ENCODE measurements at places on chromosomes 3 and 15.
A peak's percentile ranks its signal among the peaks of the same experiment; 100 is the strongest.

DNA sequence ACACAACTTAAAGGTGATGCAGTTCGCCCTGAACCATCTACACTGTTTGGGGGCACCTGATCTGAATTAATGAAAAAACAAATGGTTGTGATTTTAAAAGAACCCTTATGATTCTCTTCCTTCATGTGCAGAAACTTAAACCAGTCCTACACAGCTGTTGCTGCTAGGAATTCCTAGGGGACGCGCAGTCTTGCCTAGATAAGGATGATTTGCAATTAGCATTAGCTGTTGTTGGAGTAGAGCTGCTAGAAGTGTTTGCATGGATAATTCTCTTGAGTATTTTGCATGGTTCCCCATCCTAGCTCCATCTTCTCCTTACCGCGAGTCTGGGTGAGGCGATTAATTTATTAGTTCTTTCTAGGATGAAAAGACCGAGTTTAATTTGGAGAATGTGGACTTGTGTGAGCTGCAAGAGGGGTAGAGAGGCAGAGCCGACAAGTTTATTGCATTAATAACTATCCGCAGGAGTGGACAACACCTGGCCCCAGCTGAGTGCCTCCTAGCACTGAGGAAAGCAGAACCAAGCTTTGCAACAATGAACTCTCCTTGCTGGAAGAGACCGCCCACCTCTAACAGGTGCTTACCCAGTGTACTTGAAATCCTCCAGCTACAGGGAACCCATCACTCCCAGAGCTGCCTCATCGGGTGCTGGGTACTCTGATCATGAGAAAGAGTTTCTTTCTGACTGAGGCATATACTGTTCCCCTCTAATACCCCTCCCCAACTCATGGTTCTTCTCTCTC is 75.0 kb upstream of the WNT7A start:
- no peak for DNase-seq

DNA sequence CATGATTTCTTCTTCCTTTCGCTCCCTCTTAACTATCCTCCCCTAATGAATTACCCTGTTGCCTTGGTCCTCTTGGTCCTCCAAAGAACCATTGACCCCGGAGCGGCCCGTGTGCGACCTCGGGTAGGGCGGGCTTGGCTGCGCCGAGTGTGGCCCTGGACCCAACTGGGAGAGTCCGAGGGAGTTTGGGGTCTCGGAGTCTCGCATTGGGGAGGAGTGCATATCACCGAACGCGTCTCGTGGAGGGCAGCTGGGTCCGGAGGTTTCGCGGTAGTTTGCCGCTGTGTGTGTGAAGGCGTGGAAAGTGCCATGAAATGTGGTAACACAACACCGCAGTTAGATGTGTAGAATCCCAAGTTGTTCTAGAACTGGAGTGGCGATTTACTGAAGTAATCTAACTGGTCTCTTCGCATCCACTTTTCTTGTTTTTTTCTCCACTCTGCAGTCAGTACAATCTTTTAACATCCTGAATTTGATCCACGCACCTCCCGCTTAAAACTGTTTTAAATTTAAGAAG is 363 bp downstream of the GTF2E1 start:
- peak; percentile 71 for DNase-seq

GRCh38 chr3:98971169-98971681 is 69.7 kb upstream of the DCBLD2 start:
- DNase-seq, result peak; percentile 36

- peak; percentile 63 for DNase-seq
Measured at GRCh38 chr15:39618063-39618823, 37.4 kb downstream of the THBS1 start.

GRCh38 chr3:122081543-122082247 is 26.5 kb downstream of the CD86 start:
- no peak for DNase-seq

- DNase-seq, result no peak
Measured at GRCh38 chr15:77168141-77168540, 97.2 kb upstream of the TSPAN3 start.

GRCh38 chr15:29241207-29241606 is 28.4 kb downstream of the NSMCE3 start:
- DNase-seq, result no peak

DNA sequence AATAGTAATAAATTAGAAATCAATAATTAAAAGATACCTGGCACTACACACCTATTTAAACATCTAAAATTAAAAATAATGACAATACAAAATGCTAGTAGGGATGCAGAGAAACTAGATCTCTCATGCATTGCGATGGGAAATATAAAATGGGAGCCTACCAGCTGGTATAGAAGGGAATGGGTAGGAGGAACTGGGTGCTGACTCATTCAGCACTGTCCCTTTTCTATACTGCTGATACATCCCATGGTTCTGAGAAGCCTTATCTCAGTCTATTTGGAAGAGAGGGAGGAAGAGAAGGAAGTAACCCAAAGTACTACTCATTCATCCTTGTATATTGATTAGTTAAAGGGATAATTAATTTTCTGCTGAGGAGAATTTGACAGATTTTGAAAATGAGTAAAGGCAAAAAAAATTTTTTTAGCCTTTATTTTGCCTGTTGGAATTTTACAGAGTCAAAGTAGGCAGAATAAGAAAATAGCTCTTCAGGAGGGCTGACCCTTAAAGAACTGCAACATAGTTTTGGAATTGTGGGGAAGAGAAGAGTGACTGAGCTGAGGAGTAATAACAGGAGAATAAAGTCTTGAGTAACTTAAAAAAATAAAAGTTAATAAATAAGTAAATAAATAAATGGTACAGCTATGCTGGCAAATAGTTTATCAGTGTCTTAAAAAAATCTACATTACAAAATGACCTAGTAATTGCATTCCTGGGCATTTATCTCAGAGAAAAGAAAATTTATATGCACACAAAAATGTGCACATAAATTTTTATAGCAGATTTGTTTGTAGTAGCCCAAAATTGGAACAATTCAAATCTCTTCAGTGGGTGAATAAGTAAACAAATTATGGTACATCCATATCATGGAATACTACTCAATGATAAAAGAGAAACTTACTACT is 15.3 kb upstream of the BHLHE40 start:
- DNase-seq, result no peak

DNA sequence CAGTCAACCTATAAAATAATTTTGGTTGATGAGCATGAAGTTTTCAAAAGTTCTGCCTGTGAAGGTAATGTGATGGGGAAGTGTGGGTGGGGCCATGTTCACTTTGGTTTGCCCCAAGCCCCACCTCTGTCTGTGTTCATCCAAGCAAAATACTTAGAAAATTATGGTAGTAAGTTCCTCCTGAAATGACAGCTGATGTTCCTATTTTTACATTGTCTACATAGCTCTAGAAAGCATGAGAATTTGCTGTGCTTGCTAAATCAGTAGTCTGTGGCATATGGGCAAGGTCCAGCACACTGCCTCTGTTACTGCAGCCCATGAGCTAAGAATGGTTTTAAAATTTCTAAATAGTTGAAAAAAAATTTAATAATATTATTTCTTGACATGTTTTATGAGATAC is 21.9 kb upstream of the CP start:
- DNase-seq, result no peak

- DNase-seq, result no peak
Measured at GRCh38 chr3:43128464-43128863, 22.6 kb upstream of the POMGNT2 start.

- DNase-seq, result no peak
Measured at GRCh38 chr3:141064255-141064926, 13.2 kb downstream of the SPSB4 start.

- no peak for DNase-seq
Measured at GRCh38 chr3:133576169-133576568, 2.7 kb downstream of the CDV3 start.

GRCh38 chr15:85592148-85592547 is 202.6 kb downstream of the KLHL25 start:
- DNase-seq, result peak; percentile 90

- peak; percentile 42 for DNase-seq
Measured at GRCh38 chr15:92393071-92393979, at the start of gene ST8SIA2. Gene ST8SIA2 (plus strand): TSS chr15:92393881. CDS start chr15:92394065, 184 bp downstream.

DNA sequence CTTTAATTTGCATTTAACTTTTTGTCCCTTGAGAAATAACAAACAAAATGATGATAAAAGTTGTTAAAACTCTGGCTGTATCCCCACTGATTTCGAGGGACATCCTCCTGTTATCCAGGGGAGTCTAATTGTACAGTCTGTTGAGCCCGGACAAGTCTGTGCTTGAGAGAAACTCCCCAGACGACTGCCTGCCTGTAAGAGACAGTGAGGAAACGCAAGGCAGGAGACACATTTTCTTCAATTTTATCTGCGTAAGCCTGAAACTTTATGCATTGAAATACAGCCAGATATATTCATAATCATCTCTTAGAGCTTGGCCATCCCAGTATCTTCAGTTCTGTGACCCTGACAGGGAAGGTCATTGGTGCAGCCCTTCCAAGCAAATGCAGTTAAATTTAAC is 97.7 kb downstream of the ROBO2 start:
- no peak for DNase-seq

GRCh38 chr3:7618606-7619005 is 757.7 kb downstream of the GRM7 start:
- DNase-seq, result no peak

DNA sequence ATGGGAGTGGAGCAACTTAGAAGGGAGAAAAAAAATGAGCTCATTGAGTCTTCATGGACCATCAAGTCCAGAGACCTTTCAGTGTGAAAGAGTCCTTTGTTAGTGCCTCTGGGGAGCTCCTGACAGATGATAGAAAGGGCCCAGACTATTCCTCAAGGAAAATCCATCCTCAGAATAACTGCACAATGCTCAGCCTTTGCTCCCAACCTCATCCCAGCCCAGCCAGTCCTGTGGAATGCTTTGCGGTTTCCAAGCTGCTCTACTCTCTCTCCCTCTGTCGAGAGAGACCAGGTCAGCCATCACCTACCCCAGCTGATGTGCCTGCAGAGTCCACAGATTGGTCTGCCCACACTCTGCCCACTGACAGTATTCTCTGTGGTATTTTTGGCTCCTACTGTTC is 406.2 kb downstream of the MFSD1 start:
- no peak for DNase-seq

- DNase-seq, result no peak
Measured at GRCh38 chr3:148863814-148864213, 1.3 kb upstream of the CPA3 start.

Data from adipocyte (in vitro differentiated cells).